Regular cardiac myocyte (primary cell): ENCODE measurements at places on chromosomes 4 and X. TPM values are rescaled to one million over a fixed set of nuclear protein-coding genes. Genes with fewer than 3 reads are reported as not detected.

TMPRSS11D gene
- total RNA-seq = not detected in 2 replicates

USP53 gene
- 52.1 and 131 TPM in 2 replicates for total RNA-seq

SOX3 gene
- not detected in 2 replicates for total RNA-seq

ANK2 gene
- total RNA-seq = 15.5 and 50.2 TPM in 2 replicates

DCAF12L2 gene
- total RNA-seq = under 0.01 and 0.56 TPM in 2 replicates

DCLK2 gene
- total RNA-seq = 3.3 and 3.9 TPM in 2 replicates

HSD17B11 gene
- total RNA-seq = 24.3 and 45.4 TPM in 2 replicates
